ENCODE measurements at places on chromosomes 5 and 9.

DNA sequence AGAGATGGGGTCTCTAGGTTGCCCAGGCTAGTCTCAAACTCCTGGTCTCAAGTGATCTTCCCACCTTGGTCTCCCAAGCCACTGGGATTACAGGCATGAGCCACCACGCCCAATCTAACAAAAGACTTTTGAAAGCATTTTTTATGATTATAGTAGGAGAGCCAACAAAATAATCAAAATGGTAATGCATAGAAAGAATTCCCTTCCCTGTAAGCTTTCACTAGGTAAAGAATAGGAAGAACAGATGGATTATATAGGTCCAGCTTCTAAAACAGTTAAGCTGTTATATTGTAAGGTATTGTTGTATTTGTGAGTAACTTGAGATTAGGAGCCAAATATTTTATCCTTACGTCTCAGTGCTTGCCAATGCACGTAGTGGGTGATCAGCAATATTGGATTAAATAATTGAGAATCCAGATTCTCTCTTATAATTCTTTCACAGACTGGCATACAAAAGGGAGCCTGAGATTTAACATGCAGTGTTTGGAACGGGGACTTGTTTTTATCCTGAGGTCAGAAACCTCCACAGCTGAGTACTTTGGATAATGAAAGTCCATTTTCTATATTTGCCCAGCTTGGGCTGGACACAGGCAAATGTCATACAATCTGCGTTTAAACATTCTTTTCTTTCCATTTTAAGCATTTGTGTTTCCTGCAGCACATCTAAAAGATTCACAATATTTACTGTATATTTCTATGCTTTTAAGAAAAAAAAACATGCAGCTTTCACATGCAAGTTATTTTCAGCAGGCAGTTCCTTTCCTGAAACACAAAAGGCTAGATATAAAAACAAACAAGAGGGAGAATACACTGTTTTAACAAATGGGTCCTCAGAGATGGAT lies 238.4 kb downstream of the ARRDC3 start:
- no peak for DNase-seq

GRCh38 chr5:98570010-98570409 lies 203.5 kb upstream of the RGMB start:
- no peak for DNase-seq

DNA sequence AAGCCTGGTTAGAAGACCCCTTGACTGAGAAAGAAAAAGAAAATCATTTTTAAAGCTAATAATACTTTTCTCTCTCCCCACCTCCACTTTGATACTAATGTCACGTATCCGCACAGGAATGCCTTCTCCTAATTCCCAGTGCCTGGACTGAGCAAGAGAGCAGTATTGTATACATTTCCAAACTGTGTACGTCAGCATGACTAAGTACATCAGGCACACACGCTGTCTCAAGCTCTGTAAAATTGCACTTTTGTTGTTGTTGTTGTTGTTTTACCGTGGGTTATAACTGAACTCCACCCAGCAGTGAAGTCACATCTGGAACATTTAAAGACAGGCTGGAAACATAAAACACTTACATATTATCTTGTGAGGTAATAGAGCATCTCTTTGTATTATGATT lies 407.6 kb downstream of the DNAH5 start:
- DNase-seq: no peak

DNA sequence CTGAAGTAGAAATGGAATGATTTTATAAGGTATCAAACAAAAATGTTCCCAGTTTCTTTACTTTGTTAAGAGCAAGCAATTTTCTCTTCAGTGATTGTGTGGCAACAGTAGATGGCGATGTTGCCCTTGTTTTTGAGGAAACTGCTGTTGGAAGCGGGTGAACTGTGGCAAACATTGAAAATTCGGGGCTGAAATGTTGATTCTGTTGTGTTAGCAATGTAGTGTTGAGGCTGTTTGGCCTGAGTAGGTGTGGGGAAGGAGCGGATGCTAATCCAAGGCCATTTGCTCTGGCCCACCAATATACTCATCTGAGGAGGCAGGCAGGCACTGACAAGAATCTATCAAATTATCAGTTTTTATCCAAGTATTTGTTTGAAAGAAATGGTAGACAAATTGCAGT lies 129.8 kb downstream of the SLC12A2 start:
- DNase-seq: no peak

GRCh38 chr9:129962889-129963703 lies 79.9 kb downstream of the FNBP1 start:
- peak; percentile 56 for DNase-seq

DNA sequence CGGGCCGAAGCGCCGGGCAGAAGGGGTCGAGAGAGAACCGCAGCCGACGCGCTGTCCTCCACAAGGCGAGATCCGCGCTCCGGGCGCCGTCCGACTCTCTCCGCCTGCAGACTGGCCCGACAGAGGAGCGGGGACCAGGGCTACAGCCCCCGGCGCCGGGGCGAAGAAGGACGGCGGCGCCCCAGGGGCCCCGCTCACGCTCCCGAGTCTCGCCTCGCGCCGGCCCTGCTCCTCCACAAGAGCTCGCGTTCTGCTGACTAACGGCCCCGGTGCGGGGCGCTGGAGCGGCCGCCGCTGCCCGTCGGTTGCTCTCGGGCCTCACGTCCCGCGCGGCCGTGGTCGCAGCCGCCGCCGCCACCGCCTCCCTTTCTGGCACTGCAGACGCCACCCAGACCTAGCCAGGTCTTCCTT lies 338 bp downstream of the ABHD17B start:
- no peak for DNase-seq

- DNase-seq: no peak
These were observed 561.3 kb upstream of the WWC1 start for GRCh38 chr5:167730121-167730520.

GRCh38 chr9:109880276-109881169 lies 100.5 kb downstream of the PALM2AKAP2 start:
- DNase-seq: no peak

- DNase-seq: no peak
These were observed 239.8 kb downstream of the PBX3 start for GRCh38 chr9:125986966-125987365.

GRCh38 chr9:88071331-88071730 lies 66.9 kb downstream of the SPATA31C2 start:
- no peak for DNase-seq

GRCh38 chr9:109584205-109584604 lies 86.1 kb upstream of the PTPN3 start:
- no peak for DNase-seq

DNA sequence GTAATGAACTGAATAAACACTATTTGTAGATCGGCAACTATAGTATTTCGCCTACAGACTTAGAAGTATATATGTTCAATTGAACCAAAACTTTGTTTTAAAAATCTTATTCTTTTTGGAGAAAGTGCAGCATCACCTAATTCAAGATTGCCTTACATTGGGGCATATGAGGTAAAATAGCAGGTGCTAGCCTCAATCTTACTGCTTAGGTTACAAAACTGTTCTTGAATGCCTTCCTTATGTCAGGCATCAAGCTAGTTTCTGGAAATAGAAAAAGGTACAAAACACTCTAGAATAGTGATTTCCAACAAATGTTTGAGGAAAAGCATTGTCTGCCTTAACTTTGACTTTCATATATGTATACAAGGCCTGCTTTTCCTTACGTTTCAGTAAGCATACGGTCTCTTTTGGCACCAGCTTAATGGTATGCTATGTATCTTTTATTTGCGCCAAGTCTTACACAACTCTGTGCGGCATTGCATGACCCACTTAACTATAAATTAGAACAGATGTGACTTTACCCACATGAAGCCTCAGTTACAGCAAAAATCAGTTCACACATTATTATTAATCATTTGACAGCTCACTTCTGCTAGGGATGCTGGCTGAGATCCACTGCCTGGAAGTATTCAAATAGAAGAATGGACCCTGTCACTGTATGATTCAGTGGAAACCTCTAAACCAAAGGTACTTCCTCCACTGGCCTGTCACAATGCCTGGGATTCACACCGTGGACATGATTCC lies 174.1 kb downstream of the PRELID2 start:
- no peak for DNase-seq

DNA sequence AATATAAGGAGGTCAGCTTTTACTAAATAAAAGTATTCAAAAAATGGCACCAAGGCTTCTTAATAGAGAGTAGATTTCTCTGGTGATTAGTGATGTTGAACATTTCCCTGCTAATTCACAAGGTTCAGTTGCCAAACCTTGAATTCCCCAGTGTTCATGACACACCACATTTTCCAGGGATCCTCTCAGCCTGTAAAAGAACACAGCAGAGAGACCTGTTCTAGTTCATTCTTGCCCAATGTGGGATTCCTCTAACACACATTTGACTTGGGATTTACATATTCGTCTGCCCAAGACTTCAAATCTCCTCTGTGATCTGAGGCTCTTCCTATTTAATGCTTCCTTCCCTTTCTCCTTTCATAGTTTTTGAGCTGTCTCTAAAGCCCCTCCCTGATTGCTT lies 273.2 kb upstream of the CDH9 start:
- DNase-seq: no peak

DNA sequence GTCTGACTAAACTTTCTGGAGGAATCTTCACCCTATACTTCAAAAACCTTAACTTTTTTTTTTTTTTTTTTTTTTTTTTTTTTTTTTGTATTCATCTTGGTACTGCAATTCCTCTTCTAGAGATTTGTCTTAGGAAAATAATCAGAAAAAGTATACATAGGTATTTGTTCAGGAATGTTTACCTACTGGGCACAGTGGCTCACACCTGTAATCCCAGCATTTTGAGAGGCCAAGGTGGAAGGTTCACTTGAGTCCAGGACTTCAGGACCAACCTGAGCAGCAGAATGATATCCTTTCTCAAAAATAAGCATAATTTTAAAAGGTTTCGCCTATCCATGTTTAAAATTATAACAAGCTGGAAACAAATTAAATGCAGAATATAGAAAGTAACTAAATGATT lies 33.3 kb upstream of the NREP start:
- DNase-seq: no peak

DNA sequence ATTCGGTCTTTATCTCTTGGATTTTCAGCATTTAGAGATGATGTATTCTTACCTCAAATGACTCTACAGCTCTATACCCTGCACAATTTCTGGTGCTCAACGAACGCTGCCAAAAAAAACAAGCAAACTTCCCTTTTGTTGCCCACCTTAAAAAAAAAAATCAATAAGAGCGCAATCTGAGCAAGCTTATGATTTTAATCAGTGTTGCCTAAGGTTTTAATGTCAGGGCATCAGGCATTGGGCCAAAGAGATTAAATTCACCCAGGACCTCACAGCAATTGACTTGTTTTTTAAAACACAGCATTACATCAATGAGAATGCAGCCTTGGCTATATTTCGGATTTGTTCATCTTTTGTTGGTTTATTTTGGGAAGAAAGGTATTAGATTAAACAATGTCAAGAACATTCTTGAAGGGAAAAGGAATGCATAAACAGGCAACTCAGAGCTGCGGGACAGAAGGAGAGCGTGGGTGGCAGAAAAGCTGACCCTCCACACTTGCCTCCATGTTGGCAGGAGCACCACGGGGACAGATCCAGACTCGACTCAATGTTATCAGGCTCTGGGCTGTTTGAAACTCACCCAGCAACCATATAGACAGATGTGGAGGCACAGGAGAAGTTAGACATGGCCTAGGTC lies 127.5 kb upstream of the DAPK1 start:
- no peak for DNase-seq

DNA sequence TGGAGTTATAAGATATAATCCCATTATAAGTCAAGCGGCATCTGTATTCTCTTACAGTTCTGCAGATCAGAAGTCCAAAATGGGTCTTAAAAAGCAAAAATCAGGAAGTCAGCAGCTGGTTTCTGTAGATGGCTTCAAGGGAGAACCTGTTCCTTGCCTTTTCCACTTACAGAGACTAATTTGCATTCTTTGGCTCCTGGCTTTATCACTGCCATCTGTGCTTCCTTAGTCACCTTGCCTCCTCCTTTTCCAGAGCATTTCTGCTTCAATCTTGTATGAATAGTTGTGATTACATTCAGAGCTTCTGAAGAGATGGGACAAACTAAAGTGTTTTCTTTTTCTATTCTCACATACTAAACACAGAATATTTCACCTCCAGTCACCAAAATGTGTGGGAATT lies 647.3 kb upstream of the GRAMD2B start:
- DNase-seq: no peak

GRCh38 chr9:35835216-35835632 lies 6.2 kb downstream of the TMEM8B start:
- no peak for DNase-seq

- DNase-seq: no peak
These were observed 571.2 kb upstream of the ZNF462 start for GRCh38 chr9:106291786-106292185.

GRCh38 chr9:17472126-17472525 lies 106.7 kb upstream of the SH3GL2 start:
- no peak for DNase-seq

DNA sequence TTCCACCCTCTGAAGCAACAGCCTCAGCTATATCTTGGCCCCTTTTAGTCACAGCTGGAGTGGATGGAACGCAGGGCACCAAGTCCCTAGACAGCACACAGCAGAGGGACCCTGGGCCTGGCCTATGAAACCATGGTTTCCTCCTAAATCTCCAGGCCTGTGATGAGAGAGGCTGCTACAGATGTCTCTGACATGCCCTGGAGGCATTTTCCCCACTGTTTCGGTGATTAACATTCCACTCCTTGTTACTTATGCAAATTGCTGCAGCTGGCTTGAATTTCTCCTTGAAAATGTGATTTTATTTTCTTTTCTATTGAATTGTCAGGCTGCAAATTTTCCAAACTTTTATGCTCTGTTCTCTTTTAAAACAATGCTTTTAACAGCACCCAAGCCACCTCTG lies 384.8 kb downstream of the PRR16 start:
- DNase-seq: no peak

DNA sequence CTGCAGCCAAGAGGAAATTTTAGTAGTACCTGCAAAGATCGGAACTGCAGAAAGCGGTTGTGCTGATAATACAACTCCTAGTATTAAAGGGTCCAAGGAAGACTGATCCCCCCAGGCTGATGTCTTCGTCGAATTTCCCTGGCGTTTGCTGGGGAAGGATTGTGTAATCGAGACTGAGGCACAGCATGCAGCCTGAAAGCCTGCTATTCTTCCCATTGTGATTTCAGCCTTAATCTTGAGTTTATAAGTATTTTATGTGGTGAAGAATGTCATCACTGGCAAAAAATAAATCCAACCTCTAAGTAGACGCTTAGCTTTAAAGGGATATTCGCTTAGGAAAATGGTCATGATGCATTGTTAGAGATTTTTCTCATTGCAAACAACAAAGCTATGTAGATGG lies 21.3 kb upstream of the LMX1B start:
- DNase-seq: no peak

GRCh38 chr9:113887436-113887835 lies 11.3 kb downstream of the ZNF618 start:
- DNase-seq: no peak

DNA sequence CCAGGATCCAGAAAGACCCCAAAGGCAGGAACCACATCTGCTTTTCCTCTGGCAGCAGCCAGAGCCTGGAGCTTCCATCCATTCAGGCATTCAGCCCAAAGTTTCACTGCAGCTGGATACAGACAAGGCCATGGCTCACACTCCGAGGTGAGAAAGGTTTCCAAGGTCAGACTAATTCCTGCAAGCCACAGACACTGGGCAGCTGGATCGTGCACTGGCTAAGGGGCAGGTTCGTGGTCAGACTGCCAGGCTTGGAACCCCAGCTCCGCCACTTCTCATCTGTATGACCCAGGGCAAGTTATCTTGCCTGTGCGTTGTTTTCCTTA lies 36.9 kb downstream of the SPOCK1 start:
- no peak for DNase-seq

Data from activated CD4-positive, alpha-beta T cell treated with anti-CD3 and anti-CD28 coated beads for 1 hour (primary cell).